ENCODE measurements at places on chromosomes 12 and 14.

DNA sequence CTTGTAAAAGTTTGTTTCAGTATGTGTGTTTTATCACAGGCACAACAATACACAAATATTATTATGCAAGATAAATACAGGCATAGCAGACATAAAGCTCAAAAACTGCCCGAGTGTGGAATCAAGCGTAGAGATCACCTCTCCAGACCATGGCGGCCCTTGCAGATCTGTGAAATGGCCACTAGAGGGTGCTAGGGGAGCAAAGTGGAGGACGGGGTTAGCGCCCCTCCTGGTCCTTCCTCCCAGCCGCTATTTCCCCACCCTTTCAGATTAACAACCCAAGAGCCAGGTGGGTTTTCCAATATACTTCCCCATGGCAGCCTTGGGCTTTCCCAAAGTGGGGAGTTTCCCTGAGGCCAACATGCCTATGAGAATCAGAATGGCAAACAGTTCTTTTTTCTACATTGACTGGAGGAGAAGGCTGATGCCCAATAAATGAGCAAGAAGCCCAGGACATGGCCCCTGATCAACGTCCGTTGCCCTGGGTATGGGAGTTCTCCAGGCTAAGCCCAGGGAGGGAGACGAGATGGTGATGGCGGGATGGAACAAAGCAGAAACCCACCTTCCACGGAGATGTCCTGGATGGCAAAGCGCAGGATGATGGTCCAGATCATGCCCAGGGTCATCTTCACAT is 67.4 kb downstream of the ACTN1 start:
- peak; percentile 80 for DNase-seq

DNA sequence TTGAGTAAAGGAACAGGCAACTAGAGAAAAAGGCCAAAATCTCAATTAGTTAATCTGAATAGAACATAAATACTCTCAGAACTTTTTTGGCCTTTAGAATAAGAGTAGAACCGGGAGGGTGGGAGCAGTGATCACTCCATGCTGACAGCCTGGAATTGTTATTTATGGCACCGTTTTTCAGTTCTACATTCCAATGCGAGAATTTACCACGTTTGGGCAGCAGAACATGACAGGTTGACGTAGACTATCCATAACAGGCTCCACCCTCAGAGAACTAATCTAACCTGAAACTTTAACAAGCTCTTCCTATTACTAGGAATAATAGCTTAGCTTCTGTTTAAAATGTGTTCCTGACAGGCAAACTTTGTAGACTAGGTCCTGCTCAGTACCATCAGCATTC is 379.1 kb downstream of the SEC23A start:
- no peak for DNase-seq

GRCh38 chr12:107503129-107503855 is 182.3 kb upstream of the PWP1 start:
- DNase-seq, result no peak

- DNase-seq, result no peak
These were observed 34.9 kb upstream of the JDP2 start for GRCh38 chr14:75392686-75393641.

- DNase-seq, result peak; percentile 85
These were observed 77.8 kb upstream of the MAX start for GRCh38 chr14:65179918-65180724.

DNA sequence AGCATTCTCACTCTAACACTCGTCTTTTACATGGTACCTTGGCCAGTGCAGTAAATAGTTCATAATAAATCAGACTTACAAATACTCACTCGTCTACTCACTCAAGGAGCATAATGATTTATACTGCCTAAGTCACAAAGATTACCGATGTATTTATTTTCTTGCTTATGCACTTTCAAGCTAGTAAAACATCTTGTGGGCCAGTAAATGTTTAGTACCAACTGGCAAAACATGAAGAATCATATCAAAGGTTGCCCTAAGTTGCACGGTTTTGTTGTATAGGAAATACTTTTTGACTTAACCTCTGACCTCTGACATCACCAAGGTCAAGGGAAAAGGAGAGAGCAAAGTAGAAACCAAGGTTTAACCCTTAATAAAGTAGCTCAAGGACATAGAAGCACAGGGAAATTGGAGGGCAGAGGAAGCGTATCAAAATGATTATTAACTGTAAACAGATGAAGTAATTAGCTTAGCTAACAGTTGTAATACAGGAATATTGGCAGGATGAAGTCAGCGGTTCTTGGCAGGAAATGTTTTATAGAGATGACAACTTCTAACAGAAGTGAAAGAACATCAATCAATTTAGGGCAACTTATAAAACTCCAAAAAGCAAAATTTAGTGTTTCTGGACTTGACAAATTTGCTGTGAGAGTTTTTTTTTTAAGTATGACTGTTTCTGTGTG is 131.9 kb downstream of the HMGA2 start:
- no peak for DNase-seq

DNA sequence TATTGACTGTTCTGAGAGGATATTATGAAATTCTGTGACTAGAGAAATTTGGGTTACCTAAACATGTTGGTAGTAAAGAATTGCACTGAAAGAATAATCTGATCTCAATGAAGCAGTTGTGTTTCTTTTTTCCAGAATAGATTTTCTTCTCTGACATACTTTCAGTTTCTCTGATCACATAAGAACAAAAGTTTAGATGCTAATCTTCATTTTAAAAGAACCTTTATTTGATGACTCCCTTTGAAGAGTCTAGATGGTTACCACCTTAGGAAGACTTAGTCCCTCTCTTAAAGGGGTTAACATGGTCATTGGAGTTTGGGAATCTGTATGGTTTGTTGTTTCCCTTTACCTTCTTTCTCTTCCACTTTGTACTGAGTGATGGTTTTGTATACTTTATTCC is 58.6 kb downstream of the MON2 start:
- no peak for DNase-seq
